NCI-H1092 treated with DMSO at 0.1 percent for 48 hours (cell line): ENCODE measurements at places on chromosomes 5 and 9.

- no peak for DNase-seq
Observed at GRCh38 chr5:57219386-57219785, 45.5 kb downstream of the GPBP1 start.

GRCh38 chr5:581266-581665, 30.9 kb upstream of the CEP72 start:
- no peak for DNase-seq

- no peak for DNase-seq
Observed at GRCh38 chr5:124738681-124739633, 7.5 kb downstream of the ZNF608 start.

- DNase-seq, result peak; percentile 26
Observed at GRCh38 chr5:168086104-168086610, 205.3 kb upstream of the WWC1 start.

- no peak for DNase-seq
Observed at GRCh38 chr9:121227862-121228261, 26.2 kb upstream of the RAB14 start.

DNA sequence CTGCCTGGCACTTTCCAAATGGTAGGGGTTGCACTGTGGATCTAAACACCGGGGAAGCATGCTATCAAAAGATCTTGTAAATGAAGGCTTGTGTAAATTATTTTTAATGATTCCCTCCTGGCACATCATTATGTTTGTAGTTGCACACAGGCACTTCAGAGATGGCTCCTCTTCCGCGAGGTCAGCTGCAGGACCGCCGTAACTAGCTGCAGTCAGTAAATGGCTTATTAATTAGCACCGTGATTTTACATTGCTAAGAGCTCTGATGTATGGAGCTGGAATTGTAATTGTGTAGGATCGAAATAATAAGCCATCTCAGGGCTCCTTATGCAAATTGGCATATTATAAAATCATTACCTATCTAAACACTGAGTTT, 397.6 kb upstream of the IRX1 start:
- DNase-seq, result peak; percentile 98

DNA sequence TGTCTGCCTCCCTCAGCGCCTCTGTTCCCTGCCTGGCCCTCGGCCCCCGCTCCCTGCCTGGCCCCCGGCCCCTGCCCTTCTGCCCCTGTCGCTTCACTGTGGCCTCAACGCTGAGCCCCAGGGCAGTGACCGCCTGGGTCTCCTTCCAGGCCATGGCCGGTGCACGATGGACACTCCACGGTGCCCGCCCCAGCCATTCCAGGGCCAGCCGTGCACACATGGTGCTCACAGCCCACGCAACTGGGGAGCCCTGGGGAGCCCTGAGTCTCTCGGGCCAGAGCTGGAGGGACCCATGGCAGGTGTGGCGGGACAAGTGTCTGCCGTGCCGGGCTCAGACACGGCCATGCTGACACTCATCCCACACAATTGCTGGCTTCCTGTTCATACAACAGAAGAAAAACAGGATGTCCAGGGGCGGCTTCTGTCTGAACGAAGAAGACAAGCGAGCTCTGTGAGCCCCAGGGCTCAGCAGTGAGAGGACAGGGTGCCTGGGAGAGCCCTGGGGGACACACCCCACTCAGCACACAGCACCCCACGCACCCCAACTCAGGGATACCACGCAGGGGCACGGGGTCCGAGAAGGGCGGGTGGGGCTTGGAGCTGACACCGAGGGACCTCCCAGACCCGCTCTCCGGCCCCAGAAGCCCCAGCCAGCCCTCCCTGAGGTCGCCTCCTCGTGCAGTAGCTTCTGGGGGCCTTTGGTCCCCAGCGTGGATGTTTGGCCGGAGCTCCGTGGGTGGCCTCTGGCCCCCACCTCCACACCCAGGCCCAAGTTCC, 35.7 kb downstream of the EXD3 start:
- no peak for DNase-seq

DNA sequence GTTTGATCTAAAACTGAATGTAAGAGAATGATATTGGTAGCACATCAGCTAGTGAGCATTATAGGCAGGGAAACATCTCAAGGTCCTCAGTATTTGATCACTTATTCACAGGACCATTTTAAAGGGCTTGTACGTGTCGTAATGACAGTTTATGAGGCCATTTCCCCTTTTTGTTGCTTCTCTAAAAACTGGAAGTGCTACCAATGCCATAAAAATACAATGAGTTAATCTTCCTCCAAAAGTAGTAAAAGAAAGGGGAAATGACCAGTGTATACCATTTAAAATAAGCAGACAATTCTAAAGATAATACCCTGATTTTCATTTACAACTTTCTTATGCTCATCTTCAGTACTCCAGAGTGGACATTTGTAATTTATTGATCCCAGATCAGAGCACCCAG, 285.8 kb upstream of the PCSK5 start:
- DNase-seq, result no peak

DNA sequence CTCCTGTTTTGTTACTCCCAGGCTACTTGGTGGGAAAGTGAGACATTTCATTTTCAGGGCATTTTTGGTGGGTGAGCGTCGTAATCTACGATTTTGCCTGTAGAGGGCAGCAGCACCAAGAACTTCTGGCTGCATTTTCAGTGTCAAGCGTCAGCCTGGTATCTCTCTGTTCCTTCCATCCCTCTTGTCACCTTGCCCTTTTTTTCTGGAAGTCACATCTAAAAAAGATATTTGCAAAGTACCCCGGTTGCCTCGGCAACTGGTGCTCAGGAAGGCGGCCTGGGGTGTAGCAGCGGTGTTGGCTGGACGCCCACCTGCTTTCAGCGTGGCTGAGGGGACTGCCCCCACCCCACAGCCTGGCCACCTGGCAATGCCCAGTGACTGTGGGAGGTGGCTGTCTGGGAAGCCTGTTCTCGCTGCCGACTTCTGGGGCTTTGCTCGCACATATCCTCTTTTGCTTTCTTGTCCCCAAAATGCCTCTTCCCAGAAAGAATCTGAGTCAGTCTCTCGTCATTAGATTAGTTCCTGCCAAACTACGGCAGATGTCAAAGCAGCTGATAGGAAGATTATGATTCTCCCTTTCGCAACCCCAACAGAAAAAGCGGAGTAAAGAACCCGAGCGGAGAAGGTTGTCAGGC, 84.5 kb downstream of the ACER2 start:
- peak; percentile 92 for DNase-seq

- DNase-seq, result no peak
Observed at GRCh38 chr5:178273665-178274541, 41.3 kb upstream of the PHYKPL start.

DNA sequence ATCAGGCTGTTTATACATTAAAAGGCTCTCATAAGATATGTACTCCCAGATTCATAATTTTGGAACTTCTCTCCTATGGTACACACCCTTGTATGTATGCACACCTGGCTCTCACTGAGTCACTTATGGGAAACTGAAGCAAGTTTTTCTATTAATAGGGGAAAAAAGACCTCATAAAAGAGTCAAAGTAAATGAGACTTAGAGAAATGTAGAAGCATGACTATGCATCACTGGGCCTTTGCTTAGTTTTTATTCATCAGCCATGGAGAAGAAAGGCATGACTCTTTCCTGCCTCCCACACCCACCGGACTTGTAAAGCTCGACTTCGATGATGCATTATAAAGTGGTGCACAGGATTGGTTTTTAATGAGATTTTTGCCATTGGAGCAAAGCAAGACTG, 28.2 kb downstream of the MTAP start:
- no peak for DNase-seq

- no peak for DNase-seq
Observed at GRCh38 chr9:36530224-36530623, 42.5 kb upstream of the MELK start.

DNA sequence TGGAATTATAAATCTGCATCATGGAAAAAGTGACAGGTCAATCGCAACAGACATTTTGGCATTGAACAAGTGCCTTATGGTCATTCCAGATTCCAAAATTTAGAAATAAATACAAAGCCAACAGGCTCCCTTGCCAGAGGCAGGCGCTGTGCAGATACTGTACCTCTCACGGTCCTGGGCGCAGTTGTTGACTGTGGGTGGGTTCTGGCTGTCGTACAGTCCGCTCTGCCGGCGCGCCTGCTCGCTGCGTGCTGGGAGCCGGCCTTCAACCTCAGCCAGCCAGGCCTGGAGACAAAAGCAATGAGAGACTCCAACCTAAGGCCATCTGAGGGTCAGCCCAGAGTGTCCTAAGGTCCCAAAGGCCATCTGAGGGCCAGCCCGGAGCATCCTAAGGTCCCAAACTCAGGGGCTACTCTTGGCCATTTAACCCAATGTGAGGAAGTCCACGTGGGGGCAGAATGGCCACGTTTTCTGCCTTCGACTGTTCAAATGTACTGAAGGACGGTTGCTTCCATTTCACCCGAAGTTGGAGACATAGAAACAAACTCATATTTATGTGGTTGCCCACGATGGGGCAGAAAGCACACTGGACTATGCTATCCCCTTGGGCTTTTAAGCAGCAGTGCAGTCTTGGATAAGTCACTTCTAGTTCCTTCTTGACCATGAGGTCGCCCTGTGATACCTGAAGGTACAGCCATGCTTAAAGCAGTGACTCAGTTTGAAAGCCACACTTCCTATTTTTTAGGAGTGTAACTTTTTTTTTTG, 65.2 kb downstream of the USP20 start:
- DNase-seq, result no peak

DNA sequence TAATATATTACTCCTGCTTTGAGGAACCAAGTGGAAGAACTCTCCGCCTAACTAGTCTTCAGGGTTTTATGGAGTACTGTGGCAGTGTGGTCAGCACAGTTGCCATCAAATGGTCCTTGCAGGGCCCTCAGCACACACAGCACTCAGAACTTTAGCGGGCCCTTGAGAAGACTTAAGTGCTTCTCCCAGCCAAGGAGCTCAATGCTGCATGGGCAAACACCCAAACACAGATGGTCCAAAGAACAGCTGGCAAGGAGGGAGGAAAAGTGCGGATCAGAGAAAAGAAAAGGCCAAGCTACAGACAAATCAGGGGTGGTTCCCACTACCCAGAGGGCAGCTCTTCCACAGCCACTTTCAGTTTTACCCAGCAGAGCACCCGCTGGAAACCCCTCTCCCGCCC, 98.6 kb downstream of the SPOCK1 start:
- no peak for DNase-seq

- no peak for DNase-seq
Observed at GRCh38 chr9:2663461-2664173, 42.0 kb downstream of the VLDLR start.

- DNase-seq, result no peak
Observed at GRCh38 chr5:148746826-148747535, 79.4 kb upstream of the ADRB2 start.

DNA sequence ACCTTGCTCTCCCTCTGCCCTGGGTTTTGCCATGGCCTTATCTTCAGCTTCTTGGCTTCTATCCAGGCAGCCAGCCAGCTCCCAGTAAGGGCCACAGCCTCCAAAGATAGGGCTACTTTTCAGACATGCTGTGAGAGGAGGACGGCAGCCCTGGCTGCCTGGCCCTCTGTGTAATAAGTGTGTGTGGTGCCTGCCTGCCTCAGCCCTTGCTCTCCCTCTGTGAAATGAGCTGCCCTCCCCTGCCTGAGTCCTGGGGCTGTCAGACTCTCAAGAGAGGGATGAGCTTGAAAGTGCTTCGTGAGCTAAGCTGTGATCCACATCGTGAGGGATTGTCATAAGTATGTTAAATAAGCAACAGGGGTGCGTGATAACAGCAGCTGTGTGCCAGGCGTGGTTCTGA, 8.1 kb downstream of the NDST1 start:
- DNase-seq, result peak; percentile 3

- DNase-seq, result peak; percentile 40
Observed at GRCh38 chr5:133111299-133111698, 59.5 kb downstream of the HSPA4 start.

DNA sequence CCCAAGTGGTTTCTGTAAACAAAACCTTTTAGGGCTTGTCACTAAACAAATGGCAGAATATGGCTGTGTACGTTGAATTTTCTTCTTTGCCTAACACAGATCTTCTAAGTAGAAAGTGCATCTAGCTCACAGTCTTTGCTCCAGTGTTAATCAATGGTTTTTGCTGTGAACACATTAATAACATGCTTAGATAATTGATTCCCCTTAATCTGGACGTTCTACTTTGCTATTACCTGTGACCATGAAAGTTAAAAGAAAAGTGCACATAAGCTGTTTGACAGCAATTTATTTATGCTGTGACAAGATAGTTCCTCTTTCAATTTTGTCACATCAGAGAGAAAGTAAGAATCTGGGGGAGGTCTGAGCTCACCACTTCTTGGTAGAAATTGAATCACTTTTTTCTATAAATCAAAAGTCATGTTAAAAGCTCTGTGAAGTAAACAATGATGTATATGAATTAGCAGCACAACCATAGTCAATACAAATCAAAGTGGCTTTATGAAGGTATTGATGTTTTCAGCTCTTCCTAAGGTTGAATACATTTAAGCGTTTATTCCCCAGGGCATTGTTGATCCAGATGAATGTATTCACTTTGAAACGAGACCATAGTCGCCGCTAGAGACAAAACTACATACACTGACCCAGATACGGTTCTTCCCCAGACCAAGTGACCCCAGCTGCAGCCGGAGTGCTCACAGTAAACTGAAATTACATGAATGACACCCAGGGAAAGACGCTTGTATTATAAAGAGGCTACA, 174.6 kb upstream of the ZNF608 start:
- no peak for DNase-seq

DNA sequence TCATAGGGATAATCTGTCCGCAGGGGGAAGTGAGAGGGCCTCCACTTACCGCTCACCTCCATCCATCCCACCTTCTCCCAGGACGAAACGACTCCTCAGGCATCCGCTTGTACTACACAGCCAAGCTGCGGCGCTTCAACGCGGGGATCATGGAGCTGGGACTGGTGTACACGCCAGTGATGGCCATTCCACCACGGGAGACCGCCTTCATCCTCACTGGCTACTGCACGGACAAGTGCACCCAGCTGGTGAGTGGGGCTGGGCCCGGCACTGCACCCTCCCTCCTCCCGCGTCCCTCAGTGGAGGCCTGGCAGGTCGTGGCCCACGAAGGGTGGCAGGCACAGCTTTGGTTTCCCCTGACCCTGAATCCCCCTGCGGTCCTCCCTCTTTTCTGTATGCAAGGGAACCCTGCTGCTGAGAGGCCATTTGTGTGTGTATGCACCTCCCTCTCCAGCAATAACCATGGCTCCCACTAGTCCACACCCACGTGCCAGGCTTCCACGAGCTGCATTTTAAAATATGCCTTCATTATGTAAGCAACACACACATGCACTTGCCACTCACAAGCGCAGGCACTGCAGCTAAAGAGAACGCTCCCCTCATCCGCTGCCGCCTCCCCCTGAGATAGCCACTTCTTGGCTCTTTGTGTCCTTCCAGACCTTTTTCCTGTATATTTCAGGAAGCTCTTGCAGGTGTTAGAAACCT, 11.8 kb downstream of the DBH start:
- DNase-seq, result no peak

- DNase-seq, result no peak
Observed at GRCh38 chr5:75985077-75985476, 98.1 kb upstream of the SV2C start.

DNA sequence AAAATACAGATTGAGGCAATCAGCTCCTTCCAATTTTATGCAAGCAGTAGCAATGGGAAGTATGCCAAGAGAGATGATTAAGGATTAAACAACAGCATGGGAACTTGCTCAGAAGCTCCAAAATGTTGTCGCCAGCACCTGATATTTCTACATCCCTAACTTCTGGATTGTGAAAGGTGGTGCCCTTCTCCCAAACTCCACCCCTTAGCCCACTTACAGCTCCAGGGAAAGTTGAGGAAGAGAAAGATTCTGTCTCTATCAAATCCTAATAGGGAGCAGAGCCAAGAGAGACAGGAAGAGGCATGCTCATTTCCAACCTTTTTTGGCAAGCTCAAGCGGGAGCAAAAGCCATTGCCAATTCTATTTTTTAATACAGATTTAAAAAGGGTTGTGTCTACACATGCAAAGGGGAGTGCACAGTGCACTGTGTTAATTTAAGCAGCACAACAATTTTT, 92.4 kb upstream of the NR3C1 start:
- peak; percentile 73 for DNase-seq

GRCh38 chr5:137782984-137783536, 28.9 kb upstream of the HNRNPA0 start:
- DNase-seq, result no peak
